HT1080 (cell line): ENCODE measurements at places on chromosomes 3 and 15.

DNA sequence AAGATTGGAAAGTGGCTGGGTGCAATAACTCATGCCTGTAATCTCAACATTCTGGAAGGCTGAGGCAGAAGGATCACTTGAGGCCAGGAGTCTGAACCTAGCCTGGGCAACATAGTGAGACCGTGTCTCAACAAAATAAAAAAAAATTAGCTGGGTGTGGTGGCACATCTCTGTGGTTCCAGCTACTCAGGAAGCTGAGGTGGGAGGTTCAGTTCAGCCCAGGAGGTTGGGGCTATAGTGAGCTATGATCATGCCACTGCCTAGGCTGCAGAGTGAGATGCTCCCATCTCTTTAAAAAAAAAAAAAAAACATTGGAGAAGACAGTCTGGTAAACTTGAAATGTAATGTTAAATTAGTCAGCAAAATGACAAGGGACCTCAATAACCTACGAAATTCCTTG is 57.9 kb downstream of the STAG1 start:
- DNase-seq = no peak

DNA sequence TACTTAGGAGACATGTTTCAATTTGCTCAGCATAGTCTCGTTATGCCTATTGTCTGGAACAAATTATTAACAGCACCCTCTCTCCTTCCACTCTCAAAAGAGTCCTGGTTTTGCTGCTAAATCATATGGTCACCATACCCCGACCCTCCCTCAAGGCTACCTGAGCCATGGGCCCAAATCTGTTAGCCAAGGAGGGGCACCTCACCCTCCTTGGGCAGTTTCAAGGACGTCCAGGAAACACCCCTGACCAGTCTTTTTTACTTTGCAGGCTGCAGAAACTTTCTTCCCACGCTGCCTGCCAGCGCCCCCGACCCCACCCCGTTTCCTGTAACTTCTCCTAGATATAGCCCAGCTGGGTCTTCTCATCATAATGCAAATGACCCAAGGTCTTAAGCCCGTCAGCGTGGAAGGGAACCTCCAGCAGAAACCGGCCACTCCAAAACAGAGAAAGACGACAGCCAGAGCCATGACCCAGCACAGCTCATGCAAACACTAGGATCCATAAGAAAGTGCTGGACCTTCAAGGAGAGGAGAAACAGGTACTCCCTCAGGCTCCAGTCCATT is 62.3 kb downstream of the ADCY5 start:
- DNase-seq = no peak

GRCh38 chr3:63798949-63799348 is 20.1 kb upstream of the C3orf49 start:
- no peak for DNase-seq

- no peak for DNase-seq
These were observed 32.5 kb downstream of the NME9 start for GRCh38 chr3:138297059-138297607.

GRCh38 chr3:71121429-71122167 is 461.9 kb downstream of the FOXP1 start:
- peak; percentile 83 for DNase-seq

DNA sequence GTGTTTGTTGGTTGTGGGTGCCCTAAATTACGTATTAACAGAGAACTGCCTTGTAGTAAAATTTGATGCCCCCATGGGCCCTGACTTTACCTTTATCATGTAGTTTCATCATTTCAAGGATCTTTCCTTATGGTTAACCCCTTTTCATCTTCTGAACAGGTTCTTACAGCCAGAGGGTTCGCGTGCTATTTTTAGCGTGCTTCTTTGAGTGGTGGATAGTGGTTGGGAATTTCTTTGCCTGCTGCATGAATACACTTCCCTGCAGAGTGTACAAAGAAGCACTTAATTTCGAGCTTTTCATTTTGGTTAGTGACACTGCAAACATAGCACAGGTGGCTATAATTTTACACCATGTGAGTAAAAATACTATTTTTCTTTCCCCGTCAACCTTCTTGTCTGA is 231.8 kb downstream of the ROBO2 start:
- no peak for DNase-seq

DNA sequence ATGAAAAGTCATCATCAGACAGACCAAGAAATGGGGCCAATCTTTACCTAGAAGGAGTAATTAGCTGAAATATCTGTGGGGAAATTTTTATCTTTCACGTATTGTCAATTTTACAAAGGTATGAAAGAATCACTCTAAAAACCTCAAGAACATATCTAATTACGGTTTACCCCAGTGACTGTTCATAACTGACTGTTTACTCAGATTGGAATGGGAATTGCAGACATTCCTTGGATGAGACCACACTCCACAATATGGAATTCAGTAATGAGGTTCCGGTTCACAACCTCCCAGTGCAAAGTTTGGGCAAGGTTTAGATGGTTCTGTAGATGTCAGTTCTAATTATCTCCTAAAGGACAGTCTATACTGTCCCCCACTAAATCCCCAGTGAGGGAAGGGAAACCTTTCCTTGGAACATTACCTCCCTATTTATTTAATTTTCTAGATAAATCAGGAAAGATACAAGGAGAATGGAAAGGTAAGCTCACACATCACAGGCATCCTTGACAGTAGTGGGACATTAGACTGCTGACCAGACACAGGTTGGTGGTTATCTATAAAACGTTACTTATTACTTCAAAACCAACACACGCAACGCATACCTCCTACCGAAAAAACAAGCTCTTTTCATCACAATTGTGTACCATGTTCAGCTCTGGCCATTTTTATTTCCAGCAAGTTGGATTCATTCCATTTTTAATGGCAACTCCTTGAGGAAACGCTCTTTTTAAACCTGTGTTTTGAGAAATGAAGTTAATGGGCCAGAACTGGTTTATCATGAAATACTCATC is 129.9 kb downstream of the RORA start:
- DNase-seq = peak; percentile 5

DNA sequence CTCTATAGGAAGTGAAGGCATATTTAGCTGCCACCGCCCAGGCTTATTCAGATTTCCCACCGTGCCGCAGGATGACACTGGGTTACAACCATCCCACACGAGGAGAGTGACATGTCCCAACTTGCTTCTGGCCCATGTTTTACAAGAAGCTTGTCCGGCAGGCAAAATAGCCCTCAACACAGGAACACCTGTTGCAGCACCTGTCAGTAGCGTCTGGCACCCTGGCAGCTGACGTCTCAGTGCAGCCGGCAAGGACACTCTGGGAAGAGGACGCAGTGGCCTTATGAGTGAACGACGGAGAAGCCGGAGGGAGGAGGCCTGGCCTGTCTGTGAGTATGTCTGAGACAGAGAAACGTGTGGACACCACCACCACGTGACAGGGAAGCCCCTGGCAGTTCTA is 32.1 kb downstream of the FAM174B start:
- DNase-seq = no peak

DNA sequence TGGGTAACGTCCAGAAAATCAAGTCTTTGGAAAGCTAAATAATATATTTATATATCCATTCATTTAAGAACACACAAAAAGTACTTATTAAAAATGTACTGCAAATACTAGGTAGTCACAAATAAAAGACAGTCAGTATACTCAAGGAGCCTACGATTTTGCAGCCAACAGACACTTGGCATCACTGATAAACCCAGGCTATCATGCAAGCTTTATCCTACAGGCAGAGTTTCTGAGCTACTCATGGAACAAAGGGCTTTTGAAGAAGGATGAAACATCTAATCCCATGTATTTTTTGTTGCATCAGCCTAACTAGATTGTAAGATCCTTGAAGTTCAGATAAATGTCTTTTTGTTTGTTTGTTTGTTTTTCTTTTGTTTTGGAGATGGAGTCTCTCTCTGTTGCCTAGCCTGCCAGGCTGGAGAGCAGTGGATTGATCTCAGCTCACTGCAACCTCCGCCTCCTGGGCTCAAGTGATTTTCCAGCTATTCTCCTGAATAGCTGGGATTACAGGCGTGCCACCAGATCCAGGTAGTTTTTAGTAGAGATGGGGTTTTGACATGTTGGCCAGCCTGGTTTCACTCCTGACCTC is 319.4 kb upstream of the MDFIC2 start:
- DNase-seq = no peak
